ENCODE measurements at places on chromosomes 3 and 15.

DNA sequence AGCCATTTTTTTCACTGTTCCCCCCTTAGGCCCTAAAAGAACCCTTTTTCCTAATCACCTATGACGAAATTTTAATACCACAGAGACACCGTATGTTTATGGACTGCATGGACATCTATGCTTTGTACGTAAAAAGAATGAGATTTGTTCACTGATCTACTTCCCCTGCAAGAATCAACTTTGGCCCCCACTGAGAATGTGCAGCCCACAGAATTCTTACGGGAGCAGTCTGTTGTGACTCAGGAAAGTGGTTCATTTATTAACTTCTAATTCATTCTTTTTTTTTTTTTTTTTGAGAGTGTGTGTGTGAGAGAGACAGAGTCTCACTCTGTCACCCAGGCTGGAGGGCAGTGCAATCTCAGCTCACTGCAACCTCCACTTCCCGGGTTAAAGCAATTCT lies 17.6 kb downstream of the EIF4E3 start:
- no peak for DNase-seq

DNA sequence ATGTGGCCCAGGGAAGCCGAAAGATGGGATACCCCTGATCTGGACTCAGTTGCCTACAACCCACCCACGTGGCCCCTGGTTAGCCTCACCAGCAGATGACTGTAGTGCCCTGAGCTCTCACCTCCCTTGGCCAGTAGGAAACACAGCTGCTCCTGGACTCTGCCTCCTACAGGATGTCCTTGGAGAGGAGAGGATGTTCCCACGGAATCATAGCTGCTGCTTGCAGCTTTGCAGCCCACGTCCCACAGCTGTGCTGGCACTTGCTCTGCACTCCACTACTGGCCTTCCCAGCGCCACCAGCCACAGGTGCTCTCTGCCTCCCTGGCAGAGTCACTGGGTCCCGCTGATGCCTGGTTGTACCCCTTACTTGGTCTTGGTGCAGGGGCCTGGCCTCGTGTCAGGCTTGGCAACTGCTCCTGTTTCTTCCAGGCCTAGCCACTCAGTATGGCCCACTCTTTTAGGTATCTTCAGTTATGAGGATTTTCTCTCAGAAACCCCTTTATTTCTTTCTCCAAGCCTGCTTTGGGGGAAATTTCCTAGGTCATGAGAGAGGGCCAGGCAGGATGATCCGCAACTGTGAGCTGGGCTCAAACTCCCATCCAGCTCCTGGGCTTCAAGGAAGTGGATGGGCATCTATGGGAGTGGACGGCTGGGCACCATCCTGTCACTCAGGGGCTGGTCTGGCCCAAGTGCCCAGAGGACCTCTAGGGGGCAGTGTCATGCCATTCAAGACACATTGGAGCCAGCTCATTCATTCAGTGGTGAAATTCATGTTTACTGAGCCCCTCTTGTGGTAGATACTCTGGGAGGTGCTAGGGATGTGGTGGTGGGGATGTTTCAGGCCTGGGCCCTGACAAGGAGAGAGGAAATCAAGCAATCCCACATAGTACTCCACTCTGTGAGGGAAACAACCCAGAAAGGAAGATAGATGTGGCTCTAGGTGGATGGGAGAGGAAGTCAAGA lies 16.2 kb upstream of the VILL start:
- peak; percentile 4 for DNase-seq

DNA sequence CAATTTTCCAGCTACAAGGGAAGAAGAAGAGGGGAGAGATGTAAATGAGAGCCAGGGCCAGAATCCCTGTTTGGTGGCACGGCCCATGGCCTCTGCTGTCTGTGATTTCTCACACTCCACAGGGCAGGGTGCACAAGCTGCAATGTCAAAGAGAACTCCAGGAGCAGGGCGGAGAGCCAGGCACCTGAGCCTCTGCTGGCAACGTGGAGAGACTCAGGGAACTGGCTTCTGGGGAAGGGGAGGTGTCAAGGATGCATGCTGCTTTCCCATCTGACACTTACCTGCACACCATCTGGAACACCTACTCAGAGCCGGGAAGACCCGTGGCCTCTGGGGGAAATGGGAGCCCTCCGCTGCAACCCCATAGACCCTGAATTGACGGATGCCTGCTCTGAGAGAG lies 507.5 kb upstream of the NR2F2 start:
- DNase-seq, result no peak

DNA sequence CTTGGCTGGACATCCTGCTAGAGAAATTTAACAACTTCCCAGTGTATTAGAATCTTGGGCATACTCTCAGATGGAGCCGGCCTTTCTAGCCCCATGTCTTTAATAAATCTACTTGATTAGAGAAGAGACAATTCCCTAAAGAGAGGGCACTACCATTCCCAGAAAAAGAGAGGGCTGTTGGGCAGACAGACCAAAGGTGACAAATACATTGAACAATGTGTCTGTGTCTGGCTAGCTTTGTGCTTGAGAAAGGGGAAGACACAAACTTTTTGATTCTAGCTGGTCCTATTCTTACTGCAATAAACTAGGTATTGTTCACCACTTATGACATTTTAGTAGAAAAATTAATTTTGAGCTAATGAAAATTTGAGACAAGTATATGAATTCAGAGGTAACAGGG lies 57.7 kb downstream of the DUT start:
- DNase-seq, result no peak

DNA sequence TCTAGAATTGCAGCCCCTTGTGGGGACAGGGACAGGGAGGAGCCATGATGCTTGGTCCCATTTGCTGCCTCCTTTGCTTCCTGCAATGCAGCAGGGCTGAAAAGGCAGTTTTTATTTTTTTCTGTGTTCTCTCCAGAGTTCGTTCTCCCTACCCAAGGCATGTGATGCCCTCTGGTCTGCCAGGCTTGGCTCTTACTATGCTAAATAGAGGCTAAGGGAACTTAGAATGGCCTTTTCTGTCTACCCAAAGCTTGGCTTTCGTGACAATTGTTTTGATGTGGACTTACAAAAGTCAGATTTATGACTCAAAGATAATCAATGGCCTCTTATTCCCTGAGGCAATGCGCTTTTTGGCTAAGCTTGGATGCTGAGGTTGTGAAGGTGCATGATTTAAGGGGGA lies 293.3 kb upstream of the TBL1XR1 start:
- DNase-seq, result no peak

DNA sequence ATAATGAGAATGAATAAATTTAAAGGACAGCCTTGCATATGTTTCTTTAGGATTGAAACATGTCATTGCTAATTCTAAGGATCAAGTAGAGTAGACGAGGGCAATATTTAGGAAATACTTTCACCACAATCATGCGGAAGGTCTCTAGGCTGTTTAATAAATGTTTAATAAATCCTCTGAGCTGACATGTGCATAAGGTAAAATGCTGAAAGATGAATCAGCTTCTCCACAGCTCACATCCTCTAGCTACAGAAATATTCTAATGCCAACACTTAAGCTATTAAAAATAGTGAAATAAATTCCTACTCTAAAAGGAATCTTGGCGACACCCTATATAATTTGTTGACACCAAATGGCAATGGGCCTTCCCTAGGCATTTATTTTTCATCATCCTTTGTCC lies 407.3 kb downstream of the TBL1XR1 start:
- DNase-seq, result no peak

GRCh38 chr15:78797951-78798350 lies 13.3 kb downstream of the ADAMTS7 start:
- DNase-seq, result no peak

DNA sequence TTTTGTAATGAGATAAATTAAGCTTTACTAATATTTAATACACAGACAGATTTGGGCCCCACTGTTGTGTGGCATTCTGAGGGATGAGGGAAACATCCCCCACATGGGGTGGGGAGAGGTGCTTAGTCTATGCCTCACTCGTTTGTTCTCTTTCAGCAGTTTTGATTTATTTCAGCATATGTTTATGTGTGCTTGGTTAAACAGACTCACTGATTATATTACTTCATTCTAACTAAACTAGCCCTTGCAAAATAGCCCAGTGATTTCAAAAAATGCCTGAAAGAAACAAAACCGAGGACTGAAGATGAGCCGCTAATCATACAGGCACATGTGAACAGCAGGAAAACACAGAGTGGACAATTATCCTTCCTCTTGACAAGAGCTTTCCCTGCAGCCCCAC lies 27.2 kb downstream of the TNFAIP8L3 start:
- DNase-seq, result no peak

Measured in amniotic stem cell (primary cell).